ENCODE measurements at places on chromosomes 7 and 10.

DNA sequence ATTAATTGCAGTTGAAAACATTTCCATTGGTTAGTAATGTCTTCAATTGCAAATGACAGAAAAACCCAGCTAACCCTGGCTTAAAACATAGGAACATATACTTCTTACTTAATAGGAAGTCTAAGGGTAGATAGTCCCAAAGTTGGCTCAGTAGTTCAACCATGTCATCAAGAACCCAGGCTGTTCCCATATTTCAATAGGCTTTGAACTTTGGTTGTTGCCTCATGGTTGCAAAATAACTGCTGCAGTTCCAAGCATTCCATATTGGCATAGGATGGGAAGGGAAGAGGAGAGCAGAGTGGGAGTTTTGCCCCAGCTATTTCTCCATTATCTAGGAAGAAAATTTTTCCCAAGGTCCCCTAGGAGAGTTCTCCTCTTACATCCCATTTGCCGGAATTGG, 81.4 kb upstream of the EEPD1 start:
- DNase-seq: no peak

GRCh38 chr7:40879941-40880543, 745.2 kb downstream of the SUGCT start:
- no peak for DNase-seq

GRCh38 chr7:45576249-45576929, 2.2 kb downstream of the ADCY1 start:
- no peak for DNase-seq

- no peak for DNase-seq
Measured at GRCh38 chr7:17580141-17580540, 281.7 kb downstream of the AHR start.

GRCh38 chr7:73359746-73360375, 31.9 kb downstream of the FKBP6 start:
- DNase-seq: no peak

GRCh38 chr10:54880996-54881395, 80.0 kb upstream of the PCDH15 start:
- no peak for DNase-seq

GRCh38 chr10:48762064-48763042, 77.7 kb downstream of the WDFY4 start:
- DNase-seq: no peak

GRCh38 chr7:140229591-140230515, 53.1 kb upstream of the KDM7A start:
- no peak for DNase-seq

DNA sequence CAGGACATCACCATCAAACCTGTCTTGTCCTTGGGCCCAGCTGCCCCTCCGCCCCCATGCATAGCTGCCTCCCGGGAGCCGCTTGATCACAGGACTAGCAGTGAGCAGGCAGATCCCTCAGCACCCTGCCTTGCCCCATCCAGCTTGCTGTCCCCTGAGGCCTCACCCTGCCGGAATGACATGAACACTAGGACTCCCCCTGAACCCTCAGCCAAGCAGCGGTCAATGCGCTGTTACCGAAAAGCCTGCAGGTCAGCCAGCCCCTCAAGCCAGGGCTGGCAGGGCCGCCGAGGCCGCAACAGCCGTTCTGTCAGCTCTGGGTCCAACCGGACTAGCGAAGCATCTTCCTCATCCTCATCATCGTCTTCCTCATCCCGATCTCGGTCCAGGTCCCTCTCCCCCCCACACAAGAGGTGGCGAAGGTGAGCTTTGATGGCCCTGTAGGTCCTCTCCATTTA, 5.2 kb upstream of the NOLC1 start:
- DNase-seq: no peak

- DNase-seq: no peak
Measured at GRCh38 chr7:139560678-139561077, 37.2 kb downstream of the CLEC2L start.

DNA sequence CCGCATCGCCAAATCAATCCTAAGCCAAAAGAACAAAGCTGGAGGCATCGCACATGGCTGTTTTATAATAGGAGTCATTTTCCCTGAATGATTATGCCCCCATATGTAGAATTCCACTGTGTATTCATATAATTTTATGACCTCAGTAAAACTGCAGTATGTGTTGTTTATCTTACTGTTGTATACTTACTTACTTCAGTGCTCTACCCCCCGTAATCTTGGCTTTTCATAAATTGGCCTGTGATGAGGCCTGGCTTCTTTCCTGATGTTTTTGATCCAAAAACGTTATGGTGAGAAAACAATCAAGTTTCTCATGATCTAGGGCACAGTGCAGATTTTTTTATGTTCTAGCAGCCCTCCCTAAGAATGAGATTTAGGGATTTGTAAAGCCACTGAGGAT, 306.4 kb upstream of the FZD1 start:
- no peak for DNase-seq

- DNase-seq: peak; percentile 37
Measured at GRCh38 chr10:34808801-34809745, 6.0 kb downstream of the PARD3 start.

GRCh38 chr10:65949526-65949925, 976.3 kb upstream of the LRRTM3 start:
- no peak for DNase-seq

DNA sequence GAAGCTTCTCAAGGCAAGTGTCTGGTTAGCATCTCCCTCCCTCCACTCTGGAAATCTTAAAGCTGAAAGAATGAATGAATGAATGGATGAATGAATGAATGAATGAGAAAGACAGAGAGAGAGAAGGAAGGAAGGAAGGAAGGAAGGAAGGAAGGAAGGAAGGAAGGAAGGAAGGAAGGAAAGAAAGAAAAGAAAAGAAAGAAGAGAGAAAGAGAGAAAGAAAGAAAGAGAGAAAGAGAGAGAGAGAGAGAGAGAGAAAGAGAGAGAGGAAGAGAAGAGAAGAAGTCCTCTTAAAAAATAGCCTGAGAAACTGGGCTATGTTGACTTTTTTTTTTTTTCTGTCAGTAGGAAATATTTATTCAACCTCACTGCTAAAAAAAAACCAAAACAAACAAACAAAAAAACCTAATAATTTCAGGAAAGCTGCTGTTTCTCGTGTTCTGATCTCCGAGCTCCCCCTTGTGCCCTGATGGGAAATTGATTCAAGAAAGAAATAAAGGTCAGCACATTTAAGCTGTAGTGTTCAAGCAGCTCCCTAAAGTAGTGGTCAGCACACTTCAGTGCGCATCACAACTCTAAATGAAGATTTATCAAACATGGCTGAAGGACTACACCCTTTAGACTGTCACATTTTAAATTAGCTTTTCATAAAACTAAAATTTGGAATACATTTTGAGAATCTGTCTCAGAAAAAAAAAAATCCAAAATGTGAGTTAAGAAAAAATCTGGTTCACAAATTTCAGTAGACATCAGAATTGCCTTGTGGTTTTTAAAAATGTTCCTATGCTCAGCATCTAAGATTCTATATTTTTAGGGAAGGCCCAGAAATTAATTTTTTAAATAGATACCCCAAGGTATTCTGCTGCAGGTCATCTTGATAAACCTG, 154.3 kb downstream of the ELAPOR2 start:
- no peak for DNase-seq

DNA sequence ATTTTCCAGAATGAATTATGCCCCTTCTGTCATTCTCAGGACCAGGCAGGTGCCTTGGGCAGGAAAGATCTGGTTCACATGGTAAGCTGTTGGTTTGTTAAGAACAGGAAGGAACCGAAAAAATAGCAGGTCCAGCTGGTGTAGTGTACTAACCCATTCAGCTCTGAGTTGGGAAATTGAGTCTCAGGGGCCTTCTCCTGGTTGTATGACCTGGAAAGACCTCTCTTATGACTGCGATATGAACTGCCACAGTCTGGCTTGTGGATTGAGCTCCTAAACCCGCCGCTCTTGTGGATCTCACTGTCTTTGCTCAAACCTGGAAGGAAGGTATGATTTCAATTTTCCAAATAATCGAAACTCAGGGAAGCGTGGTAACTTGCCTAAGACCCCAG, 4.5 kb downstream of the LRIT1 start:
- no peak for DNase-seq

DNA sequence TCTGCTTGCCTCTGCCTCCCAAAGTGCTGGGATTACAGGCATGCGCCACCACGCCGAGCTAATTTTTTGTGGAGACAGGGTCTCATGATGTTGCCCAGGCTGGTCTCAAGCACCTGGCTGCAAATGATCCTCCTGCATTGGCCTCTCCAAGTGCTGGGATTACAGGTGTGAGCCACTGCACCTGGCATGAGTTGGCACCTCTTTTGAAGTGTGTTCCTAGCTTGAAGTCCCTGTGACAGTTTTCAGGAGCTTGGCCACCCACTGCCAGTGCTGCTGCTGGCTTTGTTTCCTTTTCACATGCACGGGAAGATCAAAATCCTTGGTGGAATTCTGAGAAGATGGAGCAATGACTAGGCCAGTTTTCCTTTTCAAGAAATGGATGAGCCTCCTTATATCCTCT, 126.3 kb downstream of the NRP1 start:
- no peak for DNase-seq

DNA sequence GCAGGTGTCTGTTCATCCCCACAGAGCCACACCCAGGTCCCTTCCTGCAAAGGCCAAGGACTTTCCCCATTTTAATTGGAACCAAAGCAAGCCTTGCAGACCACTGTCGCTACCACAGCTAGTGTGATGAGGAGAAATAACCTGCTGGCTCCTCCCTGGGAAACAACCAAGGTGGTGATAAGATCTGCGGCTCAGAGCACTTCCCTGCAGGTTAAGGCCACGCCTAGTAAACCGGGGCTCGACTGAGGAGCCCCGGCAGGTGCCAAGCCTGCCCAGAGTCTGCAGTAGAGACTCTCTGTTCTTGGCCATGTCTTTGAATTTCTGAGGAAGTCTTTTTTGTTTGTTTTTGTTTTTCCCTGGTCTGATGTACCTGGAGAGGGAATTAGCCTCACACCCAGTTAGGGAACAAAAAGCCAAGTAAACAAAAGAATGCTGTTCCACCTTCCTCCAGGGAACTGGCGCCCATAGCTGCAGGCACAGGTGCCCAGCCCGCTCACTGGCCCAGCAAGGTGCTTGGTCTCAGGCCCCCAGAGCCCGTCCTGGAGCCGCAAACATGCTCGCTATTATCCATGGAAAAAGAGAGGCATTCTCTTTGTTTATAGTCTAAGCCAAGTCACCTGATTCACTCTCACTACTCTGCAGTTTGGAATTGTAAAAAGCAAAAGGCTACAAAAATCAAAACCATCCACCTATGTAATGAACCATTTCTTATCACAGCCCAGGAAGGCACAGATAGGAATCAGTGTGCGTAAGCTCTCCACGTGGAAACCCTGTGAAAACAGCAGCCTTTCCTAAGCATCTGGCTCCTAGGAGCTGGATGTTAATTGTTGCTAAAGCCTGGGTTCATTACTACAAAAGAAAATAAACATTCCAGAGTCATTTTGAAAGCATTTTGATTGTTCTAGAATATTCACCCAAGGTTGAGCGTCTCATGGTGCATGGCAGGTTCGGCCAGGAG, 2.7 kb downstream of the GPR146 start:
- no peak for DNase-seq

- DNase-seq: no peak
Measured at GRCh38 chr7:34675749-34676374, 17.8 kb downstream of the NPSR1 start.

GRCh38 chr7:154682003-154682402, 320.9 kb downstream of the PAXIP1 start:
- DNase-seq: no peak

GRCh38 chr7:79124331-79124730, 329.1 kb downstream of the MAGI2 start:
- DNase-seq: no peak

- no peak for DNase-seq
Measured at GRCh38 chr10:21528236-21529031, 3.0 kb upstream of the SKIDA1 start.

DNA sequence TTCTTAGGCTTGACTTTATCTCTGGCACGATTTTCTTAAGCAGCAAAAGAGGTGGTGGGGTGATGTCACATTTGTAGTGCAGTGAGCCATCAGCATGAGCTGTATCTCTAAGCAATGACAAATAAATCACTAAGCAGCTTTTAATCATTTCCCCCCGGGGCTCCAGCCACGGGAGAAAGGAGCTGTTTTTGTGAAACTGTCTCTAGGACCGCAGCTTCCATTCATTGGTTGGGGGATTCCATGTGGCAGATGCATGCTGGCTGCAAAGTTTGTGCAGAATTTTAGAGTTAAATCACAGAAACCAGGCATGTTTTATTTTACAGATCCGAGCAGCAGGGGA, 464 bp downstream of the KIAA1217 start:
- DNase-seq: no peak

- no peak for DNase-seq
Measured at GRCh38 chr7:134777470-134777869, 2.0 kb upstream of the CALD1 start.

DNA sequence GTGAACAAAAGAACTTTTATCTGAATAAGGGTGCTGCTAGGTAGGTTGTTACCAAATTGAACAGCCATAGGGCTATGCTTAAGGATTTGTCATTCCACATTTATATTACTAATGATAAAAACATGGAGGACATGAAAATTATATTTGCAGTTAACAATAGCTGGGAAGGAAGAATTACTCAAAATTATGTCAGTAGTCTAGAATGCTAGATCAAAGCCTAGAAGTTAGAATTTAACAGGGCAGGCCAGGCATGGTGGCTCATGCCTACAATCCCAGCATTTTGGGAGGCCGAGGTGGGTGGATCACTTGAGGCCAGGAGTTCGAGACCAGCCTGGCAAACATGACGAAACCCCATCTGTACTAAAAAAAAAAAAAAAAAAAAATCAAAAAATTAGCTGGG, 9.4 kb downstream of the STK17A start:
- DNase-seq: no peak

DNA sequence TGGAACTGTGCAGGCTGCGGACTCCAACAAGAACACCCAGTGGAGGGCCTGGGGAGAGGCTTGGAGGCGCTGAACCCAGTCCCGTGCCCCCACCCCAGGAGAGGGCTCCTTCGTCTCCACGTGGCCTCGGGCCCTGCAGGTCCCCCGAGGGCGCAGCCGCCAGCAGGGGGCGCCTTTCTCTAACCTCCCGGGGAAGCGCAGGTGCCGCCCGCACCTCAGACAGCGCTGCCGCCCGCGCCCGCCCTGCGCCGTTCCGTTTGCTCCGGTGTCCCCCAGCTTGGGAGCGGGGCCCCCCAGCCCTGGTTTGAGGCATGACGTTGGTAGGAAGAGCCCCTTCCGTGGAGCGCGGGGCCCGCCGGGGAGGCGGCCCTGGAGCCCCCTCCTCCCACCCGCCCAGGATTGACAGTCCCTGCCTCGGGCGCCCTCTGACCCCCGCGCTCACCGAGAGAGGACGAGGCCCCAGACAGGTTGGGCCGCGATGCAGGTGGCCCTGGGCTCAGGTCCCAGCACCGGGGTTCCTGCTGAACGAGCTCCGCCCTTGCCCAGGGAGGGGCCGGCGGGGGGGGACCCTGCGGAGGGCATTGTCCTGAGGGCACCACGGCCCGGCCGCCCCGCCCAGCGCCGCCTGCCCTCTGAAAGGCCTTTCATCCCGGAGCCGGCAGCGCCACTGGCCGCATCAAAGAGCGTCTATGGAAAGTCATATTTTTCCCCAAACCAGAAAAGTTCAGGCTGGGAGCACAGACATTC, 42.8 kb downstream of the FOXL3 start:
- peak; percentile 73 for DNase-seq

GRCh38 chr7:54888734-54889082, 129.7 kb upstream of the SEC61G start:
- DNase-seq: no peak

All from hypothalamus (tissue), 51 donors.